ENCODE measurements at places on chromosomes 12 and 14.

DNA sequence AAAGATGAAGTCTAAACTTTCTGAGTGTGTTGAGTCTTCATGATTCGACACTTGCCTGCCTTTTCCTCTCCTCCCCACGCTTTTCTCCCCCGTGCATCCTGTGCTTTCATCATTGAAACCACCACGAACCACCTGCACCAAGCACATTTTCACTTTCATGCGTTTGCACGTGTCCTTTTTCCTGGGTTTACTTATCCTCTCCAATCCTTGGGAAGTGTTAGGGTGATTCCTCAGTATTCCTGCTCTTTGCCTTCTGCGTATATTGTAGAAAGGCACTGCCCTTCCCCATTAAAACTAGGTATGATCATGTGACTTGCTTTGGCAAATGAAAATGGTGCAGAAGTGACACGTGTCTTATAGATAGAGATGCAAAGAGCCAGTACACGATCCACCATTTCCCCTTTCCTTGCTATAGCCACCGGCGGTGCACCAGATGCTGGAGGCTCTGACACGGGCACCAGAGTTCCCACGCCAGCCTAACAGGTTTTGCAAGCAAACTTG is 106.6 kb downstream of the BRMS1L start:
- no peak for DNase-seq

DNA sequence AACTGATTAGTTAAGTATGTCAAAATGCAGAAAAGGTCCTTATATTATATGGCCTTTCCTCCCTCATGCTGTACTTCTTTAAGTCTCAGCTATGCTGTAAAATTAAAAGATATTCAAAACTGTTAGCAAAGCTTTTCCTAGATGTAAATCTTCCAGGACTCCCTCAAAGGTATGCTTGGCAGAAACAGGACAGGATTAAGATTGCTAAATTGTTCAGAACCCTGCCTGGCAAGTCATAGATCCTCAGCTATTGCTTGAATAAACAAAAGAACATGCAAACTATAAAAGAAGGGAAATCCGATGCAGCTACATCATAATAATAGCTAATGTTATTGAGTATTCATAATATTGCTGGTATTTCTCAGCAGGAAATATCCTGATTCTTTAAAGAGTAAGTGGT is 322.6 kb downstream of the CCDC91 start:
- DNase-seq = no peak

DNA sequence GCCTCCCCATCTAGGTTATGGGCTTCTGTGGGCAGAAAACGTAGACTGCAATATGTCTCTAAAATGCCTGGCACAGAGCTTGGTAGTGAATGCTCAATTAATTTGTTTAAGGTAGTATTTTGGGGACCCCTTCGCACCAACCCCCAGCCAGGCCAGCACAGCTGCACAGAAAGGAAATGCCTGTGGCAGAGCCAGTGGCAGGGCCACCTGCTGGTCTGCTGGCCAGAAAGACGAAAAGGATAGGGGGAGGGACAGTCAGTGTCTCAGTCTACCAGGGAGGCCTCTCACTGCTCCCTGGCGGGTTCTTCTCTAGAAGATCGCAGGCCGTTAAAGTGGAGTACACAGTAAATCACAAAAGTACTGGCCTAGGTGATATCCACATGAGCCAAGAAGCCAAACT is 3.5 kb downstream of the RAB15 start:
- DNase-seq = no peak

- DNase-seq = no peak
Observed at GRCh38 chr12:7207866-7208625, 18.6 kb downstream of the PEX5 start.

DNA sequence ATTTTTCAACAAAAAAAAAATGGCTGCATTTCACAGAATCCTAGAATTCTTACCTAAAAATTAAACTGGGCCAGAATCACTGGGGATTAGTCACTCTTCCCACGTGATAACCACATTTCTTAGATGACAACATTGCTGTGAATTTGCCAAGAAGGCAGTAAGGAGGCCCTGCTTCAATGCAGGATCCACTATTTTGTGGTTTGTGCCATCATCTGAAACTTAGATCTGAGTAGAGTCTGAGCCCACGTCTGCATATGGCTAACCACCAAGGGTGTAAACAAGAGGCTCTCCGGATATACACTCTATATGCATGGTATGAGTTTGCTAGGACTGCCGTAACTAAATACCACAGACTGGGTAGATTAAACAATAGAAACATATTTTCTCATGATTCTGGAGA is 24.4 kb upstream of the TBX5 start:
- DNase-seq = no peak

GRCh38 chr14:59832653-59833294 is 37.8 kb downstream of the RTN1 start:
- no peak for DNase-seq

DNA sequence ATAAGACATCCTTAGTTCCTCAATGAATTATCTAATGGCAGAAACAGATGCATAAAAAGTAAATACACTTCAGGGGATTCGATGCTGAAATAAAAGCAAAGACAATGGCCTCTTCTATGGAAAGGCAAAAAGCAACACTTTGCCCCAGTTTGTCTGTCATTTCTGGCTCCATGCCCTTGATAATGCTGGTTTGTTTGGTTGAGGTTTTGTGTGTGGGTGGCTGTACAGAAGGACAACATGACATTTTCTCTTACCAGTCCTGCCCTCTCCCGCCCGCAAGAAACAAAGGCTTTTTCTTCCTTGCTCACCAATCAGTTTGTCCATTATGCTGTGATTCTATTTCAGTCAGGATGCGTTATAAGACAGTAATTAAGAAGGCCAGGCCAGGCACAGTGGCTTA is 18.1 kb upstream of the WDR89 start:
- no peak for DNase-seq

GRCh38 chr12:71281425-71281824 is 123.6 kb upstream of the TSPAN8 start:
- no peak for DNase-seq

DNA sequence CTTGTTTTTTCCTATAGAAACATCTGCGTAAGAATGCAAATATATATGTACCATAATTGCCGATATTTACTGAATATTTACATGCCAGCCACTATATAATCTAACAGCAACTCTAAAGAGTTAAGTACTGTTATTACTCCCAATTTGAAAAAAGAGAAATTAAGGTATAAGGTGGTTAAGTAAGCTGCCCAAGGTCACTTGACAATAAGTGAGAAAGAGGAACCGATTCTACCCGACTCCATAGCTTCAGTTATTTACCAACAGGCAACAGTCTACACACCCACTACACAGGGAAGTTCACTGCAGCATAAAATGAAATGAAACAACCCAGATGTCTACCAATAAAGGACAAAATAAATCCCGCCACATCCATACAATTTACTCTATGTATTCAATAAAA is 1.1 kb downstream of the MIS18BP1 start:
- peak; percentile 84 for DNase-seq

DNA sequence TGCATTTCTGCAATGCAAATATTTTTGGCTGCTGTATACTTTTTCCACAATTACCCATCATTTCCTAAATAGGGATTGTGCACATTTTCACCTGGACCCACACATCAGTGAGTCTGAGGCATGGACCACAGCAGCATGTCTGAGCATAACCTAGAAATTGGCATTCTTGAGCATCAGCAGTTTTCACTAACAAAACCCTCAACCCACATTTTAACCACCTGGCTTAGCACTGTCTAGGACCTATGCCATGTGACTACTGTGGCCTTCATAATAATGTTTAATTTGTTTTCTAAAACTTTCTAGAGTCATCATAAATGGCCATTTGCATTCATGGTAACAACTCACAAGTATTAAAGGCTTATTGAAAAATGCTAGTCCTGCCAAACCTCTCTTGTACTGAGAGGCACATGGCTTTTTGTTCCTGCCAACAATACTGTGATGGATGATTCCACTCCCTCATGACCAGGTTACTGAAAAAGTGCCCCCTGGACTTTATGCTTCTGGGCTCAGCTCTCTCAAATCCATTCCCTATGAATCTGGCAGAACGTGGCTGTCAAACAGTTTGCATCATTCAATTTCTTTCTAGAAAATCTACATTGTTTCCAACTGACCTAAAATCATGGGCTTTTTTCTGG is 240.0 kb downstream of the MDGA2 start:
- DNase-seq = no peak

DNA sequence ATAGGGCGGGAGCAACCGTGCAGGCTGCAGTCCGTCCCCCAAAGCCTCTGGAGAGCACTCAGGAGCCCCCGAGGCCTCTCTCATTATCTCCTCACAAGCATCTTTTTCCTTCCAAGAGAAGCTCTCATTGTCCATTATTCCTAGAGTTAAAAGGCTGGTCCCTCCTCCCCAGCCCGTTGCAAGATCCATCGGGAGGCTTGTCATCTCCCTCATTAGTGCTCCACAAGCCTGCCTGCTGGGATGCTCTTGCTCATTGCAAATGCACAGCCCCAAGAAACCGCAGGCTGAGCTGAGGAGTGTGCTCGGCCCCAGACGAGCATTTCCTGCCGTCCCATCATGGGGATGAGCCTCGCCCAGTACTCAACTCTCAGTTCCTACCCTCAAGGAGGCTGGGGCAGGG is 23.3 kb downstream of the NUAK1 start:
- no peak for DNase-seq

- peak; percentile 43 for DNase-seq
Observed at GRCh38 chr12:121980191-121980891, 41.3 kb upstream of the BCL7A start.

DNA sequence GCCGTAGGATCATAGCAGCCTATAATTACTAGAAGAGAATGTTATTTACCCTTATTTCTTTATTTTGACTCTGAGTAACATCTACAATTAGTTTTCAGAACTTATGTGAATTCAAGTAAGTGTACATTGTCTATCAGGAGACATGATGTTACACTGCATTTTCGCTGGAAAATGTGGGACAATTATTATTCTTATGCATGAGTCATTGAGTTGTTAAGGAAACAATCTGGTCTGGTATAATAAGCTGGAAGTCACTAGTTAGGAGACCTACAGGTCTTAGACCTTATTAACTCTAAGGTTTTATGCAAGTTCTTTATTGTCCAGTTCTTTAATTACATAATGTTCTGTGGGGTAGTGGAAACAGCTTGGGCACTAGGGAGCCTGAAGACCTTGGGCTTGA is 5.8 kb downstream of the KTN1 start:
- DNase-seq = no peak

DNA sequence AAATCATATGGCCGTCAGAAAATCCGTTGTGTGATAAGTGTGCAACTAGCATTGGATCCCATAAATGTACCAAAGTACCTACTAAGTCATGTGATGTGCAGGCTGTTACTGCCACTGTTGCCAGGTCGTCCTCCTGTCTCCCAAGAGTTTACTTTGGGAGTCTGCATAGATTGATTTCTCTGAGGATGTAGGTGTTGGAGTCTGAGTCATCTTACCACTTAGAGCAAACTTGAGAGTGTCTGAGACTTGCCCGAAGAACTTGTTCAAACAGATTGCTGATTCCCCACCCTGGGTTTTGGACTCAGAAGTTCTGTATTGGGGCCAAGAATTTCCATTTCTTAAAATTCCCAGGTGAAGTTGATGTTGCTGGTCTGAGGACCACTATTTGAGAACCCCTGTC is 11.4 kb downstream of the TMX1 start:
- DNase-seq = no peak

DNA sequence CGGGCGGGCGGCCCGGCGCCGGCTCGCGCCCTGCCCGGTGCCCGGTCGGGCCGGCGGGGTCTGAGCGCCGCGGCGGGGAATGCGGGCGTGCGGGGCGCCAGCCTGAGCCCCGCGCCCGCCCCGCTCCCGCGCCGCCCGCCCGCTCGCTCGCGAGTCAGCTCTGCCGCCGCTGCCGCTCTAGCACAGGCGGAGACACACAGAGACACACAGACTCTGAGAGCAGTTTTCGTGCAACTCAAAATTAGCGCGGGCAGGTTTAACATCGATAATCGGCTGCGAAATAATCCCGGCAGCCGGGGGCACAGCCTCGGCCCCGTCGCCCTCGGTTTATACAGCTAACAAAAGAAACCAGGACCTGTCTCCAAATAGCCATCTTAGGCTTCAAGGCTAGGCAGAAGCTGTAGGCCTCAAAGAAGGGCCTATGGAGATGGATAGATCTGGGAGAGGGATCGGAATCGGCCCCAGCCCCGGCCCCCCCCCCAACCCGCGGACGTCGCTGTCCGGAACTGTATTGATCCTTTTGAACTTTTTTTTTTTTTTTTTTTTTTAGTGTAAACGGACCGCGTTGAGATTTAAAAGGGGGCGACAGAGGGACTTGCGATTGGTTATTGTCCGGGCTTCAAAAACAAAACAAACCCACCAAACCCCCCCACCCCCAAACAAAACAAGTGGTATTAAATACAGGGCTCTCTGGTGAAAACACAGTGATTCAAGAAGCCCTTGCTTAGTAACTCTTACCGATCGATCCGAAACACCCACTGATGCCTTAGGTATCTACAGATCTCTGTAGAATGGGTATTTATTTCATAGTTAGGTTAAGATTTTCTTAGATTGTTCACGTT is 1.1 kb downstream of the ARID2 start:
- peak; percentile 77 for DNase-seq

DNA sequence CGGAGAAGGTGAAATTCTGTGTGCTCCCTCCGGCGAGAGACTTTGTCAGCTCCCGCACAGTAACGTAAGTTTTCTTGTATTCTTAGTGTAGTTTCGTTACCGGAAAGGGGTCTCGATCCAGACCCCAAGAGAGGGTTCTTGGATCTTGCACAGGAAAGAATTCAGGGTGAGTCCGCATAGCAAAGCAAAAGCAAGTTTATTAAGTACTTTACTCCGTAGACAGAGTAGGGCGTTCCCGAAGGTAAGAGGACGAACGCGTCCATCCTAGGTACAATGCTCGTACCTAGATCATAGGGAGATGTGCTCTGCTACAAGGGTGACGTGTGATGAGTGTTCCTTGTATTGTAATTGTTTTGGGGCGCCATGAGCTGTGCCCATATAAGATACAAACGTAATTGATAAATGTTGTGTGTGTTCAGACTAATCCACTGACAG is 293 bp downstream of the IFI27L1 start:
- DNase-seq = no peak

DNA sequence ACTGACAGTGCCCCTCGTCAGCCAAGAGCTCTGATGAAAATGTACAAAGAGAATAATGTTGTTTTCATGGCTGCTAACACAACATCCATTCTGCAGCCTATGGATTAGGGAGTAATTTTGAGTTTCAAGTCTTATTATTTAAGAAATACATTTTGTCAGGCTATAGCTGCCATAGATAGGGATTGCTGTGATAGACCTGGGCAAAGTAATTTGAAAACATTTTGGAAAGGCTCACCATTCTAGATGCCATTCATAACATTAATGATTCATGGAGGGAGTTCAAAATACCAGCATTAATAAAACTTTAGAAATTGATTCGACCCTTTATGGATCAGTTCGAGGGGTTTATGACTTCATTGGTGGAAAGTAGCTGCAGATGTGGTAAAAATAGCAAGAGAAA is 149.8 kb downstream of the GPHN start:
- no peak for DNase-seq

DNA sequence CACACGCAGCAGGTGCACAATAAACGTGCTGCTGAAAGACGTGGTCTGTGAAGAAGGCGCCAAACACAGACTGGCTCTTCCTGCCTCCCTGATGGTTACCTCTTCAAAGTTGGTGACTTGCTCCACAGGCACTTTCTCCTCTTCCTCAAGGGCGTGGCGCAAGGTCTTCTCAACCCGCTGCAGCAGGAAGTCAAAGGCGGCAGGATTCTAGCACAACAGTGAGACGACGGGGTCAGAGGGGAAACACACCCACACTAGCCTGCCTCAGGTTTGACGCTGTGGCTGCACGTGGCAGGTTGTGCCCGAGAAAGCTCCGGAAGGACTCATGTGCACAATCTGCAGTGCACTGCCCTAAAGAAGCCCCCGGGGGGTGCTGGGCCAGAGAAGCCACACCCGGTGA is 15.0 kb downstream of the POLE start:
- DNase-seq = no peak

All from KBM-7 (cell line).